Fibroblast of the aortic adventitia (primary cell): ENCODE measurements at places on chromosomes 5 and 9. TPM values are rescaled to one million over a fixed set of nuclear protein-coding genes. Genes with fewer than 3 reads are reported as not detected.

Gene PLPP7
- 5.6 and 9.8 TPM in 2 replicates for total RNA-seq

Gene GABRA1
- total RNA-seq, result not detected in 2 replicates

Gene ARL14EPL
- 0.18 TPM in 1 of 2 replicates, not detected in the other for total RNA-seq

Gene MRPL22
- 4.6 and 21.5 TPM in 2 replicates for total RNA-seq

Gene IL5
- not detected in 2 replicates for total RNA-seq

Gene TAF11L5
- total RNA-seq, result not detected in 2 replicates

Gene TMEM171
- total RNA-seq, result 0.90 and 13.1 TPM in 2 replicates

Gene ENTREP1
- total RNA-seq, result 0.18 and 0.41 TPM in 2 replicates

Gene TTC39B
- total RNA-seq, result 8.2 and 22.1 TPM in 2 replicates

Gene C9orf153
- total RNA-seq, result 0.41 and 0.45 TPM in 2 replicates

Gene TXNDC8
- total RNA-seq, result not detected in 2 replicates

Gene MOB3B
- total RNA-seq, result under 0.01 and 0.25 TPM in 2 replicates

Gene RFESD
- total RNA-seq, result 0.33 and 4.7 TPM in 2 replicates

Gene SLC26A2
- total RNA-seq, result 12.7 and 20.2 TPM in 2 replicates

Gene DPH7
- total RNA-seq, result 16.1 and 20.2 TPM in 2 replicates

Gene DMRT3
- not detected in 2 replicates for total RNA-seq

Gene COL27A1
- 2.1 and 9.6 TPM in 2 replicates for total RNA-seq

Gene CAMK2A
- 0.09 TPM in 1 of 2 replicates, not detected in the other for total RNA-seq

Gene WHRN
- total RNA-seq, result 2.1 and 3.5 TPM in 2 replicates

Gene GGTA1
- 0.18 TPM in 1 of 2 replicates, not detected in the other for total RNA-seq

Gene SHLD3
- 3.9 and 5.3 TPM in 2 replicates for total RNA-seq

Gene LRRC26
- not detected in 2 replicates for total RNA-seq

Gene SPATA31C1
- not detected in 2 replicates for total RNA-seq

Gene HINT1
- total RNA-seq, result 132 and 152 TPM in 2 replicates

Gene KIF20A
- 1.3 and 24.7 TPM in 2 replicates for total RNA-seq

Gene CDC25C
- 0.16 and 8.9 TPM in 2 replicates for total RNA-seq

Gene SLCO4C1
- 0.09 TPM in 1 of 2 replicates, not detected in the other for total RNA-seq

Gene GPR150
- 0.27 and 0.98 TPM in 2 replicates for total RNA-seq

Gene NR5A1
- total RNA-seq, result not detected in 2 replicates

Gene C5orf52
- total RNA-seq, result not detected in 2 replicates

Gene NEUROG1
- total RNA-seq, result not detected in 2 replicates

Gene FOXE1
- total RNA-seq, result not detected in 2 replicates

Gene DTWD2
- total RNA-seq, result 7.7 and 9.0 TPM in 2 replicates

Gene HTR4
- total RNA-seq, result 0.18 TPM in 1 of 2 replicates, not detected in the other

Gene PLPPR1
- total RNA-seq, result not detected in 2 replicates

Gene C7
- total RNA-seq, result 2.4 and 762 TPM in 2 replicates

Gene MPDZ
- total RNA-seq, result 41.0 and 85.9 TPM in 2 replicates

Gene MEF2C
- total RNA-seq, result 23.5 and 38.6 TPM in 2 replicates

Gene TAF1L
- not detected in 2 replicates for total RNA-seq

Gene KCNT1
- total RNA-seq, result not detected in 2 replicates

Gene CCL21
- total RNA-seq, result not detected in 2 replicates
